Articular chondrocyte of knee joint (primary cell): ENCODE measurements at places on chromosomes 11 and 22. TPM values are rescaled to one million over a fixed set of nuclear protein-coding genes. Genes with fewer than 3 reads are reported as not detected.

BID gene
- 9.0 and 13.8 TPM in 2 replicates for total RNA-seq

KRTAP5-7 gene
- 0.13 and 0.22 TPM in 2 replicates for total RNA-seq

MAJIN gene
- total RNA-seq = not detected in 2 replicates

POU2AF2 gene
- total RNA-seq = not detected in 2 replicates

BTG4 gene
- not detected in 2 replicates for total RNA-seq

PGA5 gene
- total RNA-seq = not detected in 2 replicates

OR5B2 gene
- total RNA-seq = not detected in 2 replicates

OR2D2 gene
- 0.78 and 1.2 TPM in 2 replicates for total RNA-seq

SPON1 gene
- total RNA-seq = 3.6 and 5.4 TPM in 2 replicates

MAPK11 gene
- total RNA-seq = 5.2 and 5.3 TPM in 2 replicates

CECR2 gene
- total RNA-seq = under 0.01 TPM in 1 of 2 replicates, not detected in the other

OR4X1 gene
- total RNA-seq = not detected in 2 replicates

SEPTIN5 gene
- total RNA-seq = 20.6 and 30.6 TPM in 2 replicates

KCNJ5 gene
- under 0.01 and 0.13 TPM in 2 replicates for total RNA-seq

PHOX2A gene
- not detected in 2 replicates for total RNA-seq

KRTAP5-9 gene
- 0.39 TPM in 1 of 2 replicates, not detected in the other for total RNA-seq

TMEM191B gene
- not detected in 2 replicates for total RNA-seq

SERPING1 gene
- 19.6 and 31.0 TPM in 2 replicates for total RNA-seq

TECTA gene
- 0.86 and 1.3 TPM in 2 replicates for total RNA-seq

KCTD14 gene
- 1.7 and 3.7 TPM in 2 replicates for total RNA-seq

HTR3A gene
- not detected in 2 replicates for total RNA-seq

AASDHPPT gene
- 43.8 and 56.5 TPM in 2 replicates for total RNA-seq

PTGDR2 gene
- total RNA-seq = under 0.01 and 0.11 TPM in 2 replicates

FAM181B gene
- under 0.01 TPM in 1 of 2 replicates, not detected in the other for total RNA-seq

POTEH gene
- total RNA-seq = not detected in 2 replicates

PRG3 gene
- not detected in 2 replicates for total RNA-seq

BRD1 gene
- 19.6 and 20.0 TPM in 2 replicates for total RNA-seq

MAP6 gene
- total RNA-seq = 2.6 and 5.0 TPM in 2 replicates

CDON gene
- total RNA-seq = 48.3 and 56.1 TPM in 2 replicates

NXPE1 gene
- 0.11 TPM in 1 of 2 replicates, not detected in the other for total RNA-seq

PDGFD gene
- total RNA-seq = 2.0 and 2.3 TPM in 2 replicates

RFPL2 gene
- not detected in 2 replicates for total RNA-seq

NEFH gene
- 0.22 and 0.39 TPM in 2 replicates for total RNA-seq

RTCB gene
- 83.9 and 89.9 TPM in 2 replicates for total RNA-seq

EEF1G gene
- 1,360 and 1,368 TPM in 2 replicates for total RNA-seq

CATSPER1 gene
- 0.26 and 0.43 TPM in 2 replicates for total RNA-seq

SYCE3 gene
- total RNA-seq = not detected in 2 replicates

HEPN1 gene
- total RNA-seq = not detected in 2 replicates

OR6A2 gene
- 0.52 and 0.76 TPM in 2 replicates for total RNA-seq

OR4A16 gene
- total RNA-seq = not detected in 2 replicates

NCF4 gene
- not detected in 2 replicates for total RNA-seq

CARD16 gene
- 0.39 and 0.76 TPM in 2 replicates for total RNA-seq

MOGAT2 gene
- total RNA-seq = 0.13 TPM in 1 of 2 replicates, not detected in the other

GLB1L3 gene
- total RNA-seq = 0.32 and 0.65 TPM in 2 replicates

PRODH gene
- under 0.01 TPM in 1 of 2 replicates, not detected in the other for total RNA-seq

KDM4E gene
- total RNA-seq = not detected in 2 replicates

TTC36 gene
- total RNA-seq = 0.43 TPM in 1 of 2 replicates, not detected in the other

GNAZ gene
- 3.0 and 4.3 TPM in 2 replicates for total RNA-seq

PTPRCAP gene
- 0.11 and 0.26 TPM in 2 replicates for total RNA-seq

OR2AG1 gene
- under 0.01 TPM in 1 of 2 replicates, not detected in the other for total RNA-seq

C11orf52 gene
- 1.7 and 2.0 TPM in 2 replicates for total RNA-seq

TMEM86A gene
- total RNA-seq = 1.4 and 1.6 TPM in 2 replicates

MPPED1 gene
- 0.32 and 0.39 TPM in 2 replicates for total RNA-seq

CALCA gene
- total RNA-seq = 0.22 TPM in 1 of 2 replicates, not detected in the other

BTBD18 gene
- total RNA-seq = not detected in 2 replicates

CCDC117 gene
- 31.8 and 40.2 TPM in 2 replicates for total RNA-seq

IFTAP gene
- 41.3 and 51.6 TPM in 2 replicates for total RNA-seq
